NCI-H1417 treated with DMSO at 0.1 percent for 48 hours (cell line): ENCODE measurements at places on chromosomes 4 and X.

GRCh38 chr4:145234091-145234706, 53.8 kb upstream of the OTUD4 start:
- no peak for DNase-seq

- DNase-seq, result no peak
Observed at GRCh38 chr4:107037199-107037584, 1.1 kb upstream of the DKK2 start.

GRCh38 chr4:107317611-107318010, 281.5 kb upstream of the DKK2 start:
- no peak for DNase-seq

DNA sequence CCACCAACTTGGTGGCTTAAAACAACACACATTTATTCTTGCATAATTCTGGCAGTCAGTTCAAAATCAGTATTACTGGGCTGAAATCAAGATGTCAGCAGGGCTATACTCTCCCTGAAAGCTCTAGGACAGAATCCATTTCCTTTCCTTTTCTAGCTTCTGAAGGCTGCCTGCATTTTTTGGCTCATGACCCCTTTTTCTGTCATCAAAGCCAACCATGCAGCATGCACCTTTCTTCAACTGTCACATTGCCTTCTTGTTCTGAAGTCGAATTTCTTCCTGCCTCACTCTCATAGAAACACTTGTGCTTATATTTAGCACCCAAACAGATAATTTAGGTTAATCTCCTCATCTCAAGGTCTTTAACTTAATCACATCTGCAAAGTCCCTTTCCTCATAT, 79.8 kb upstream of the PPP1R2C start:
- no peak for DNase-seq

- no peak for DNase-seq
Observed at GRCh38 chr4:40572692-40573310, 56.9 kb downstream of the RBM47 start.

GRCh38 chr4:31328932-31329331, 608.8 kb downstream of the PCDH7 start:
- DNase-seq, result no peak

- DNase-seq, result no peak
Observed at GRCh38 chr4:157300701-157301100, 80.2 kb downstream of the GRIA2 start.

- DNase-seq, result no peak
Observed at GRCh38 chrX:17654116-17654515, 83.2 kb upstream of the SCML1 start.

GRCh38 chr4:163613383-163613782, 118.9 kb downstream of the TMA16 start:
- no peak for DNase-seq

DNA sequence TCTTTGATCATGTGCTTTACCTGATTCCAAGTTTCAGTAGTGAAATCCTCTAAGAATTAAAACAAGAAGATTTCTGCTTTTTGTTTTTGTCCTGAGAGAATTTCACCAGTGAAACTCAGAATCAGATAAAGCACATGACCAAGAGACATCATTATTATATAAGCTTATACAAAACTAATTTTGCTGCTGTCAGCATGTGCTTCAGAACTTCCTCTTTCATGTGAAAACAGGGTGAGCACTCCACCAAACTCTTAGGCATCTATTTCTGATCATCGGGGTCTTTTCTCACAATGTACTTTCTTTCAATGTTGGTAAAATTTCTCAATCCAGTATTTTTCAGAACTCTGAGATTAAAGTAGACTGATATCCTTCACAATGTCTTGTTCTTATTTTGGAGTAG, 152.1 kb downstream of the SLC39A8 start:
- DNase-seq, result no peak

DNA sequence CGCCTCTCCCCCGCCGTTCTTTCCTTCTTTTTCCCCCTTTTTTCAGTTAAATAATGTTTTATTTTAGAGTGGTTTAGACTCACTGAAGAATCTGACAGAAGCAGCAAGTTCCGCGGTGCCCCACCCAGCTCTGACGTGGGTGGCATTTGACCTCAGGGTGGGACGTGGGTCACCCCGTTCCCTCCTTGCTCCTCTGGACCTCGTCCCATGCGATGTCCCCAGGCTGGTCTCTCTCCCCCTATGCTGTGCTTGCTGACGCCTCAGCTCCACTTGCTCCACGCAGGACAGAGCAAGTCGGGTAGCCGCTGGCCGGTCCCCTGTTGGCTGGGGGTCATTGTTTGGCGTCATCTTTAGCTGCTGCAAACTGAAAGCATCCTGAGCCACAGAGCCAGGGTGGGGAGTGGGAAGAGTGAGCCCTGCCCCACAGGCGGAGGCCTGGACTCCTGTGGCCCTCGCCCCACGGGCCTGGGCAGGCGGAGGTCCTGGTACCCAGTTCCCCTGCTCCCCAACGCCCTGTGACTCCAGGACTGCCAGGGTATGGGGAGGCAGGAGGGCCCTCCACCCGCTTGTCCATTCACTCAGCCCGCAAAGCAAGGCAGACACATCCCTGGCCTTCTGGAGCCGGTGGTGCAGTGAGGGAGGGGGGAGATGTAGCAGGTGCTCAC, 30.8 kb downstream of the TRMT44 start:
- DNase-seq, result no peak

- DNase-seq, result no peak
Observed at GRCh38 chr4:113976741-113977525, 2.5 kb downstream of the ARSJ start.

DNA sequence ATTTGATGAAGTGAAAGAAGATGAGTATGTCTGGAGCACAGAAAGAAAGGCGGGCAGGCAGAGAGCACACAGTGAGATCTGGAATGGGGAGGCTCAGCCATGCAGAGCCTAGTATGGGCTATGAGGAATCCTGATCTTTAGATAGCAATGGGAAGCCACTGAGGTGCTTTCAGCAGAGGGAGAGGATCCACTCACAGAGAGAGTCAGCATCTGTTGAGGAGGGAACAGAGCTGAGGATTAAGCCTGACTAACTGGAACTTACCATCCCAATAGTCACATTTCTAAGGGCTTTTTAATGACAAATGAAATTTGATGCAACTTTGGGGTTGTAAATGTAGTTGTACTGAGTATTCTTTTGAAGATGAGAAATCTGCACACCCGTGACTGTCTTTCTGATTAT, 20.6 kb upstream of the FGFBP2 start:
- no peak for DNase-seq

DNA sequence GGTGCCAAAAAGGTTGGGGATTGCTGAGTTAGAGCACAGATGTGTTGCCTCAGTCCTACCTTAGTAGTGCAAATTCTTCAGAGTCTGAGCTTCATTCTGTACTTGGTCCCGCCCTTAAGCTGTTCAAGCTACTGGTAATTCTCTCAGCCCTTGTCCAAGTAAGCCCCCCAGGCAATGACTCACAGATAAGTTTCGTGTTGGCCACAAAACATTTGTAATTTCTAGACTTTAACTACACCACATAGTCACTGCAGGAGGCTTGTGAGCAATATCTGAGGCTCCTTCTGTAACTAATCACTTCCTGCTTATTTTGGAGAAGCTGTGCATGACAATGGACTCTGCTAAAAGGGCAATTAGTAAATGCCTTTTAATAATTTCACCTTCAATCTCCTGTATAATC, 1420.5 kb downstream of the PCDH7 start:
- DNase-seq, result no peak

DNA sequence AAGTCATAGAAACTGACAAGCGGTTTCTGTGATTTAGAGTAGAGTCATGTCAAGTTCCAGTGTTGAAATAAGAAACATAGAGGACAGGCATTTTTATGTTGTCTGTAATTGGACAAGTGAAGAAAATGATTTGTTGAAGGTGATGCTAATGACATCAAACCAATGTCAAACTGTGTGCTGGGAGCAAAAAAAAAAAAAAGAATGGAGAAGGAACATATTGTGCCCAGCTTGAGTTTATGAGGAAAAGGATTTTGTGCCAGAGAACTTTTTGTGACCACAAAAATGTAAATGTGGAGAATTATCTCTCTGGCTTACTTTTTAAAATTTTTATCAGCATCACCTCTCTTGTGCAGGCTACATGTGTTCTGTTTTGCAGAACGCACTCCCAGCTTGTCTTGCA, 495.7 kb downstream of the RAPGEF2 start:
- no peak for DNase-seq

DNA sequence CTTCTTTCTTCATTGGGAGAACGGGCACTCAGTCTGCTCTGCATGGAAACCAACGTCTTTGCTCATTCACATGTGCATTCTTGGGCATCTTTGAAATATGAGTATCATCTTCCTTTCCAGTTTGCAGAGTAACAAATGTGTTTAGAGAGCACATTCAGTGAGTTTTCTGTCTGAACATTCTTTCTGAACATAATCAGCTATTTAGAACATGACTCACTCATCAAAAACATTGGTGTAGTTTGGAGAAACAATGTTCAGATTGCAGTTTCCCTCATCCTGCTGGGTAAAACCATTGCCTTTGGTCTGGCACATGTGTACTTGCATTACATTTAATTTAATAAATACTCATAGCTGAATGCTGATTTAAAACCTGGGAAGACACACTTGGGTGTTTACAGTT, 81.5 kb upstream of the F9 start:
- DNase-seq, result no peak

GRCh38 chr4:10438924-10439323, 18.3 kb downstream of the ZNF518B start:
- no peak for DNase-seq

GRCh38 chrX:2427147-2427546, 73.6 kb downstream of the DHRSX start:
- no peak for DNase-seq

DNA sequence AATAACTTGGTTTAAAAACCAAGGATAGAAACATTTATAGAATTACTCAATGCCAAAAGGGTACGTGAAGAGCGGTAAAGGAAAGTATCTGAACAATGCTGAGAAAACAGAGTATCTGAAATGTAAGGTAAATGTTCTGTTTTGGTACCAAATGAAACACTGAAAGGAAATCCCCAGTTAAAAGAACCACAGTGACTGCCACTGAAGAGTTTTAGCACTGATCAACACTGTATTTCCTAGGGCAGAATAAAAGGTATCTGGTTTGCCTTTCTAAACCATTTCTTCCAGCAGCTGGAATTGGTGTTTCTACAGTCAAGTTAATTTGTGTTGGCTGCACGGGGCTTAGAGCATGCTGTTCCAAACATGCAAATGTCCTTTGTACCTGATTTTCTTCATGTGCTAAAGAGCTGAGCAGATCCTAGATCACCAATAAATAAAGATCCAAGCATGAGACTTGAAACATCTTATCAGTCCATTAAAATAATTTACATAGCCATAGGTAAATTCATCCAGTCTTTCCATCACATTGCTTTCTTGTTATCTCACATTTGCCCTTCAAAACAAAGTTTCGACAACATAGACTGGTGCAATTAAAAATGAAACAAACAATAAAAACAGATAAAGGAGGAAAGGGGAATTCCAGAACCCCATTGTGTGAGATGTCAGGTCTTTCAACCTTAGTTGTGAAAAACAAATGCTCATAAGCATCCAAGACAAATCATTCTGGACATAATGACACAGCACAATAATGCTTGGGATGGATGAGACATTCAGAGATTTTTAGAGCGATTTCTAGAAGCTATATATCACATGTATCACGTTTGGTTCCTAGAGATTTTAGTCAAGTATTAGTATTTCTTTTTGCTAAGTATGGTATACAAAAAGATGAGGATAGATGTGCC, 38.6 kb downstream of the MFAP3L start:
- DNase-seq, result no peak

GRCh38 chr4:177283167-177283566, 26.5 kb upstream of the NEIL3 start:
- DNase-seq, result no peak

DNA sequence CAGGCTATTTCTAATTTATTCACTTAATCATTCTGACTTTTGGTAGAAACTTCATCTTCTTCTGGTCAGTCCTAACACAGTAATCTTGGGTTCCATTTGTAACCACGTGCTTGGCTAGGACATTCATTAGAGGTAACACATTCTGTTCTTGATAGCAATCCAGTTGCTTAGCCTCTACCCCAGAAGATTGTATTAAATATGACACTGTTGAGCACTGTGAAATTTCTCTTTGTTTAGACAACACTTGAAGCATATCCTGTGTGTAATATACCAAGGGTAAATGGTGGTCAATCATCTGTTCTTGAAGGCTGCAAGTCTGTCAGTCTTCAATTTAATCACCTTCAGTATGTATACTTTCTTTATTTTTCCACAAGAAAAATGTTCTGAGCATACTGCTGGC, 523.0 kb downstream of the ANKRD50 start:
- no peak for DNase-seq

GRCh38 chr4:121076416-121076815, 4.1 kb upstream of the NDNF start:
- no peak for DNase-seq

- no peak for DNase-seq
Observed at GRCh38 chrX:72079607-72080006, 52.1 kb downstream of the RTL5 start.

DNA sequence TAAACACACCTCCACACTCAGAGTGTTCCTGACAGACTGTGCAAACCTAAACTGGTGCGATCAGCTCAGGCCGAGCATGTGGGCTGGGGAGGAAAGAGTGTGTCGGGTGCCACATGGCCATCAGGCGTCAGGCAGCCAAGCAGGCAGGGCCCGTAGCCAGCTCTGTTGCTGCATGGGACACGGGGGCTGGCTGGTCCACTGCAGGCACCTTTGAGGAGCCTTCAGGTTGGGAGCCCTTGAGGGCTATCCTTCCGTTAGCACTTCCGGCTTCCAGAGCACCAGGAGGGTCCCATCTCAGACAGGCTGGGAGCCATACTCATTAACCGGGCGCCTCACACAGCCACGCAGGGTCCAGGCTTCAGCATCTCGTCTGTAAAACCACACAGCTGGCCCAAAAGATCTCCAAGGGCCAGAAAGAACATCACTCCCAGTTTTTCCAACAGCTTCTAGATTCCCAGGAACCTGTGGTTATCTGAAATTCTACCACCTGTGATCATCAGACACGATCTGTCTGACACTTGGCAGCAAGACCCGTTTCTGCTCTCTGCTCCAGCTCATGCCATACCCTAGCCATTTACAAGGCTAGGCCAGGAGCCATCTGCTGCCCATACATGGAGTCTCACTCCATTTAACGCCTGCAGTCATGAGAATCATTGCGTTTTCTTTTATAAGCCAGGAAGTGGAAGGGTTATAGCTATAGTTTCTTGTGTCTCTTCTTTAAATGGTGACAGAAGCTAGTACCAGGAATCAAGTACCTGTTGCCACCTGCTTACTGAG, 87.5 kb downstream of the NSUN7 start:
- DNase-seq, result no peak

- DNase-seq, result no peak
Observed at GRCh38 chr4:3035249-3035648, 39.1 kb downstream of the HTT-AS start.

DNA sequence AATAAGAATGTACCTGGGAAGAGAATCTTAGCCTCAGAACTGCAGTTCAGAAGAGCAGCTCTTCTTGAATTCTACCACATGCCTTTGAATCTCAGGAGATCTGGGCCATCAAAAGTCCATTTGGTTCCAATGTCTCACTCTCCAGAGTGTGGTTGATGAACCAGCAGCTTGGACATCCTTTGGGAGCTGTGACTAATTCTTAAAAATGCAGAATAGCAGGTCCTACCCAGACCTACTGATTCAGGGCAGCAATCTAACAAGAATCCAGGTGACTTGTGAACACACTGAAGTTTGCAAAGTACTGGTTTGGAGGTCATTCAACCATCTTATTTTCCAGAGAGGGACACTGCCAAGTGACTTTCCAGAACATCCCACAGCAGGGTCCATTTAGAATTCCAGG, 244.7 kb downstream of the PACRGL start:
- DNase-seq, result no peak
